Smooth muscle cell of the brain vasculature (primary cell): ENCODE measurements at places on chromosomes 1 and 21.

GRCh38 chr1:3507636-3508275 lies 53.3 kb downstream of the ARHGEF16 start:
- DNase-seq = no peak

- DNase-seq = no peak
Measured at GRCh38 chr1:170732252-170732588, 68.3 kb downstream of the PRRX1 start.

GRCh38 chr21:30340714-30341573 lies 3.5 kb upstream of the KRTAP27-1 start:
- peak; percentile 7 for DNase-seq

DNA sequence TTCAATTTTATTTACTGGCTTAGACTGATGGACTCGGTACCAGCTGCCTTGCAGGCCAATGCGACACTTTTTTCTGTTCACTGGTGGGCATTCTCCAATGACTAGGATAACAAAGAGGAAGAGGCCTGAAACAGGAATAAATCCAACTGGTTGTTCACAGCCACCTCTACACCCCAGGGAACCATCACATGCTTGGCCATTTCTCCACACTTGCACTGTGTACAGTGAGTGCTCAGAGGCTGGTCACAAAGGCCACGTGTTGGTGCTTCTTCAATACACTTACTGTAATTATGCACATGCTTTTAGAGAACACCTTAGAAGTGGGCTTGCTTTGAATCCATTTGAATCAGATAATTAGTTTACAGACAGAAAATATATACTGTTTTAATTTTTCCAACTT lies 113.4 kb downstream of the FAM78B start:
- DNase-seq = no peak

GRCh38 chr21:45021428-45022347 lies 52.7 kb upstream of the ADARB1 start:
- DNase-seq = no peak

GRCh38 chr21:41012425-41012824 lies 155.5 kb upstream of the BACE2 start:
- no peak for DNase-seq

DNA sequence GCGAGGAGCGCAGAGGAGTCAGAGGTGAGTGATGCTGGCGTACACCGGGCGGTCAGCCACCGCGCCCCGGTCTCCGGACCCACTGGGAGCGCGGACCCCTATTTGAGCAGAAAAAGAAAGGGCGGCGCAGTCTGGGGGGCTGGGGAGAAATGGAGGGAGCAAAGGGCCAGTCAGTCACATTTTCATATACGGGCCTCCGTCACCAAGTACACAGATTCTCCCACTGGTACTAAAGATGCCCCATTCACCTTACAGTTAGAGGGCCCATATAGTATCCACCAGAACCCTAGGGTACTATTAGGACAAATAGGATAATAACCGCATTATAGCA lies 573 bp downstream of the C2CD4D start:
- DNase-seq = no peak

DNA sequence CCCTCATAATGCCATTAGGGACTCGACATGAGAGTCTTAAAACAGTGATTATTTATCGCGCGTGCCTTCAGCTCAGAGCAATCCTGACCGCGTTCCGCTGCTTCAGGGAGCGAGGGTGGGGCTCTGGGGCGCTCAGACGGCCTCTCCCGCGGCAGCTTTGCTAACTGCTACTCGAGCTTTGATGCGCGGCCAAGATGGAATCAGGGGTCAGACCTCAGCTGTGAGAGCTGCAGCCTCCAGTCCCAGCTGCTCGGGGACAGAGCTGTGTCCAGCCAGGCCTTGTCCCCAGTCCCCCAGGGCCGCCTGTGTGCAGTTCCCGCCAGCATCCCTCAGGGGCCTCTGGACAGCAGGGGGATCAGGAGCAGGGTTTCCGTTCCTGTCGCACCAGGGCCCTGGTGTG lies 104.6 kb upstream of the TTC34 start:
- no peak for DNase-seq

GRCh38 chr1:63883494-63884235 lies 109.8 kb downstream of the ROR1 start:
- DNase-seq = no peak

GRCh38 chr1:151583796-151584195 lies 28.1 kb upstream of the SNX27 start:
- no peak for DNase-seq

- DNase-seq = no peak
Measured at GRCh38 chr1:6645018-6645417, 20.4 kb downstream of the THAP3 start.

- DNase-seq = no peak
Measured at GRCh38 chr1:23208527-23208926, 8.8 kb downstream of the HTR1D start.

DNA sequence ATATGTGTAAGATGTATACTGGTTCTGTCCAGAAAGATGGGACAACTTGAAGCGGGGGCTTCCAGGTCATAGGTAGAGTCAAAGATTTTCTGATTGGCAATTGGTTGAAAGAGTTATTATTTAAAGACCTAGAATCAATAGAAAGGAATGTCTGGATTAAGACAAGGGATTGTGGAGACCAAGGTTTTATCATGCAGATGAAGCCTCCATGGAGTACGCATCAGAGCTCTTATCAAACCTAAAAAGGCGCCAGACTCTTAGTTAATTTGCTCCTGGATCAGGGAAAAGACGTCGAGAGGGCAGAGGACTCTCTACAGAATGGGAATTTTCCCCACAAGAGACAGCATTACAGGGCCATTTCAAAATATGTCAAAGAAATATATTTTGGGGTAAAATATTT lies 23.7 kb upstream of the ETV3 start:
- no peak for DNase-seq

DNA sequence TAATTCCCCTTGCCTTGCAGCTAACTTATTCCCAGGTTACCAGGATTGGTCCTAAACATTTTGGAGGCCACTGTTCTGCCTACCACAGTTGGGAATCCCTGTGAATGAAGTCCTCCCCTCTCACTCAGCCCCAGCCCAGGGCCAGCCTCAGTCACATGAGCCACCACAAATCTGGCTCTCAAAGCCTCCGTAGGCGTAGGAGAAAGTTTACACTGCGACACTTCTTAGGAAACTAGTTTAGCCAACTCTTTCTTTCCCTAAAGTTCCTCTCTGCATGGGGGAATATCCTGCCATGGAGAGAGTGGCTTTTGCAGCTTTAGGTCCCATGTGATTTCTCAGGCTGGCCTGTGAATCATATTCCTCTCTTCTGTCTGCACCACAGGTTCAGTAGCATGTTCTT lies 45.7 kb upstream of the ETV3 start:
- DNase-seq = no peak

GRCh38 chr1:68808351-68808750 lies 311.5 kb upstream of the DEPDC1 start:
- no peak for DNase-seq

DNA sequence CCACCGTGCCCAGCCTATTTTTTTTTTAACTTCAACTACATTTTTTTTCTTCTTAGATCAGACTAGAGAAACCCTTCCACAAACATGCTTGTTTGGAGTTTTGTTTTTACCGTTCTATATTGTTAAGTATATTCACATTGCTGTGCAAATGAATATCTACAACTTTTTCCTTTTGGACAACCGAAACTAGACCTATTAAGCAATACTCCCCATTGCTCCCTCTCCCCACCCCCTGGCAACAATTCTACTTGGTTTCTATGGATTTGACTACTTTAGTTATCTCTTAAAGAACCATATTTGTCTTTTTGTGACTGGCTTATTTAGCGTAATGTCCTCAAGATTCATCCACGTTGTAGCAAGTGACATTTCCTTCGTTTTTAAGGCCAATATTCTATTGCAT lies 19.1 kb downstream of the ETNK2 start:
- no peak for DNase-seq

DNA sequence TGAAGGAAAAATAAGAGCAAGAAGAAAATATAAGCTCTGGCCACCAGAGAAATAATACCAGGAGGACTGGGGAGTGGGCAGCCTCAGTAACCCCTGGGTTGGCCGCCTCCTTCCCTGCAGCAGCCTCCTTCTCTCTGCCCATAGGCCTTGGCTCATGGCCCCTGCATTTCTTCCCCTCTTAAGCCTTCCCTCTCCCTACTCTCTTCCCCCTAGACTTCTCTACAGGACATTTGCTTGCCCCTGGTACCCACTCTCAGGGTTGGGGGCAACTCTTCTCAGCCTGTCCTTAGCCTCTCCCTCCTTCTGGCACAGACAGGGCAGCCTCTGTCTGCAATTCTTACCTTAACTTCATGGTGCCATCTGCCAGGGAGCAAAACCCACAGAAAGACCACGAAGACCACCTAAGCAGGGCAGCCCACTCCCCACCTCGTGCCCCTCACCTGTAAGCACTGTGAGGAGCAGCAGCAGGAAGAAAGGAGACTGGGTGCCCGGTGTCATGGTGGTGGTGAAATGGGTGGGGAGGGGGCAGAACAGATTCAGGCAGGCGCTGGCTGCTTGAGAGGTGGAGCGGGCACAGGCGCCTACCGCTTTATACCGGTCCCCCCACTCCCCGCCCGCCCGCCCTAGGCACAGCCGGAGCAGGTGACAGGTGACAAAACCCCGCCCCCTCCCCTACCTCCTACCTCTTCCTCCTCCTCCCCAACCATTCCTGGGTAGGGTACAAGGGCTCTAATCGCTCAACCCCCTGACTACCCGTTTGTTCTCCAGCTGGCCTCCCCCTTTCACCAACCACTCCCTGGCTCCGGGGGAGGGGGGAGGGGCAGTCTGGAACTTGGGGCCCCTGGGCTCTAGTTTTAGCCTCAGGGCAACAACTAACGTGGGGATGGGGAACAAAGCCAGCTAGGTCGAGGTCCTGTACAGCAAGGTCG lies 15.1 kb downstream of the THBS3 start:
- DNase-seq = no peak

- DNase-seq = no peak
Measured at GRCh38 chr1:15802234-15802965, 5.0 kb downstream of the UQCRHL start.
